Smooth muscle cell of the pulmonary artery (primary cell): ENCODE measurements at places on chromosomes 5 and 9. TPM values are rescaled to one million over a fixed set of nuclear protein-coding genes. Genes with fewer than 3 reads are reported as not detected.

The JAKMIP2 gene
- total RNA-seq, result 0.13 and 0.26 TPM in 2 replicates

The IL33 gene
- total RNA-seq, result 65.7 and 214 TPM in 2 replicates

The PDZD2 gene
- 0.10 and 0.46 TPM in 2 replicates for total RNA-seq

The INSYN2B gene
- total RNA-seq, result 2.1 and 3.3 TPM in 2 replicates

The SH3TC2 gene
- 2.4 and 3.1 TPM in 2 replicates for total RNA-seq

The ADGRD2 gene
- total RNA-seq, result not detected in 2 replicates

The TNPO1 gene
- total RNA-seq, result 310 and 322 TPM in 2 replicates

The LPAR1 gene
- 58.6 and 95.9 TPM in 2 replicates for total RNA-seq

The GABRB2 gene
- not detected in 2 replicates for total RNA-seq

The PDLIM4 gene
- total RNA-seq, result 30.6 and 125 TPM in 2 replicates

The PALM2AKAP2 gene
- total RNA-seq, result 25.2 and 42.6 TPM in 2 replicates

The CSF2 gene
- total RNA-seq, result 1.9 TPM in 1 of 2 replicates, not detected in the other

The IDNK gene
- 4.0 and 4.1 TPM in 2 replicates for total RNA-seq

The PTGDS gene
- total RNA-seq, result 11.1 and 66.1 TPM in 2 replicates

The SPATA31D4 gene
- not detected in 2 replicates for total RNA-seq

The CAMK4 gene
- 1.5 and 1.8 TPM in 2 replicates for total RNA-seq

The RNF224 gene
- 0.07 TPM in 1 of 2 replicates, not detected in the other for total RNA-seq

The CNOT8 gene
- total RNA-seq, result 55.8 and 79.7 TPM in 2 replicates

The SHOC1 gene
- total RNA-seq, result under 0.01 TPM in 1 of 2 replicates, not detected in the other

The CER1 gene
- not detected in 2 replicates for total RNA-seq

The SPAG8 gene
- 0.91 and 1.3 TPM in 2 replicates for total RNA-seq

The NREP gene
- 92.4 and 187 TPM in 2 replicates for total RNA-seq

The PCDHB11 gene
- total RNA-seq, result 0.69 and 0.85 TPM in 2 replicates

The OGN gene
- total RNA-seq, result 12.8 and 24.7 TPM in 2 replicates

The ABLIM3 gene
- 37.7 and 38.4 TPM in 2 replicates for total RNA-seq

The GLIPR2 gene
- total RNA-seq, result 18.8 and 27.0 TPM in 2 replicates

The MEGF9 gene
- 15.8 and 23.2 TPM in 2 replicates for total RNA-seq

The TEX53 gene
- not detected in 2 replicates for total RNA-seq

The ZNF483 gene
- total RNA-seq, result 1.1 and 1.6 TPM in 2 replicates

The FAM78A gene
- 0.69 and 0.85 TPM in 2 replicates for total RNA-seq

The CYSRT1 gene
- 0.33 and 0.66 TPM in 2 replicates for total RNA-seq

The CBY3 gene
- total RNA-seq, result 0.20 TPM in 1 of 2 replicates, not detected in the other

The PTGR1 gene
- 60.3 and 67.4 TPM in 2 replicates for total RNA-seq

The TMCO6 gene
- total RNA-seq, result 7.0 and 8.0 TPM in 2 replicates
